T47D (cell line): ENCODE measurements at places on chromosomes 13 and 19.
A peak's percentile ranks its signal among the peaks of the same experiment; 100 is the strongest.

DNA sequence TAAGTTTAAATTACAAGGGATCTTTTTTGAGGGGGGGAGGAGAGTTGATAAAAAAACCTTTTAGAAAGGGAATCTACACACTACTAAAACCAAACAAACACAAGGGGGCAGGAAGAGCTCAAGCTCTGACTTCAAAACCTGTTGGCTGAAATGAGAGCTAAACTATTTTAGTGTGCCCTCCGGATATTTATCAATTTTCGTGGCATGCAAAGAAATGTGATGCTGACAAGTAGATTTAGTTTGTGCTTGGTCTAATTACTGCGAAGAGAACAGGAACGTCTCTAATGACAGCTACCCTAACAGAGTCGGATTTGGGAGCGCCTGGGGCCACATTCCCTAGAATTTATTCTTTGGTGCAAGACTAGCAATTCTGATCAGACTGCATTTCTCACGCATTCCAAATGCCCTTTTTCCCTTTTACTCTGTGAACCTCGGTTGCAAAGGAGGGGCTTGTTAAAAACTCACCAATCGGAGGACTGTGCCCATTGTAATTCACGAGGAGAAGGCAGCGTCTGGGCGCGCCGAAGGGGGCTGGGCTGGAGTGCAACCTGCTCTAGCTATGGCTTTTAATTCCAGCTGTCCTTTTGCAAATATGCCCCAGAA, 802 bp upstream of the FREM2 start:
- peak; percentile 27 for DNase-seq

GRCh38 chr13:110714797-110715394, 1.4 kb downstream of the ING1 start:
- DNase-seq: peak; percentile 54

GRCh38 chr13:97339019-97339987, 94.7 kb upstream of the RAP2A start:
- DNase-seq: no peak

GRCh38 chr13:112859817-112860190, 109.2 kb upstream of the MCF2L start:
- DNase-seq: no peak

DNA sequence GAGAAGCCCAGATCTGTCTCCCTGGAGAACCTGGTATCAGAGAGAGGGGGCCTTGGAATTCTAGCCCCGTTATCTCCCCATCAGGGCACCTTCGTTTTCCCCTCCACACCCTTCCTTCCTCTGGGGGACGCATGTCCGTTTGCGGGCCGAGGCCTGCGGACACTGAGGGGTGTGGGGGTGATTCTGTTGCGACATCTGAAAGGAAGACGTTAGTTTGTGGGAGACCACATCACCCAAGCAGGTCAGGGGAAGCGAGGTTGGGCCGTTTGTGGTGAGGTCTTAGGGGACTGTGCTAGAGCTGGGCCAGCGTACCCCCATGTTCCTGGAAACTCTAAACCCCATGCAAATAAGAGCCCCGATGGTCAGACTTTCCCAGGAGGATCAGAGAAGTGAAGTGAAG, 3.7 kb upstream of the HSH2D start:
- DNase-seq: no peak

DNA sequence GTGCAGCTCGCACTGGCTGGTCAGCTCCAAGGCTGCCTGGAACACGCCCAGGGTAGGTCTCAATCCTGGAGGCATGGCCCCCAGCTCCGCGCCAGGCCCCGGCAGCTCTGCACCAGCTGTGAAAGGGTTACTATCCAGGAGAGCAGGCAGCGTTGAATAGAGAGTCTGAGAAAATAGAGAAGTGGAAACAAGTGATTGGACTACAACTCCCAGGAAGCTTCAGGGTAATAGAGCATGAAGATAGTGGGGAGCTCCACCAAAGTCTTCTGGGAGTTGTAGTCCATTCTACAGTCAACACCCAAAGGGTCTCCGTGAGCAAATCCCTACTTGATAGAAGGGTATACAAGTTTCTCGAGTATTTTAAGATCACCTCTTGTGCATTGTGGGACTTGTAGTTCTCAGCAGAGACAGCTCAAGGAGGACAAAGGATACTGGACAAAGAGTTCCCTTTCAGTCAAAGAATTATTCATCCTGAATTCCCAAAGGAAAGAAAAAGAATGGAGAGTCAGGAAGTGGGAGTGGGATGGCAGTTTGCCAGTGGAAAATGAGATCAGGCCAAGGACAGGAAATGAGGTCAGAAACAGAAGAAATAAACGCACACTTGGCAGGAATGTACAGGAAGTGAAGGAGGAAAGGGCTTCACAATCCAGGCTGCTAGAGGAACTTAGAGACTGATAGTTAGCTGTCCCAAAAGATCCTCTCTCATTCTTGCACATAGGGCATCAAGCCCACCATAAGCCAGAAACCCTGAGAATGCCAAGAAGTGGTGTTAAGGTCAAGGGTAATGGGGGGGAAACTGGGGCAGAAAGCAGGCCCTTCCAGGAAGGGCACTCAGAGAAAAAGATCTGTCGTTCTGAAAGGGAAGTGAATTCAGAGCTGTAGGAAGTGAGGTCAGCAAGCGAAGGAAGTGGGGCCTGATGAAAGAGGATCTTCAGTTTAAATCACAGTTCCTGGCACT, 5.5 kb upstream of the MAMSTR start:
- DNase-seq: peak; percentile 63

DNA sequence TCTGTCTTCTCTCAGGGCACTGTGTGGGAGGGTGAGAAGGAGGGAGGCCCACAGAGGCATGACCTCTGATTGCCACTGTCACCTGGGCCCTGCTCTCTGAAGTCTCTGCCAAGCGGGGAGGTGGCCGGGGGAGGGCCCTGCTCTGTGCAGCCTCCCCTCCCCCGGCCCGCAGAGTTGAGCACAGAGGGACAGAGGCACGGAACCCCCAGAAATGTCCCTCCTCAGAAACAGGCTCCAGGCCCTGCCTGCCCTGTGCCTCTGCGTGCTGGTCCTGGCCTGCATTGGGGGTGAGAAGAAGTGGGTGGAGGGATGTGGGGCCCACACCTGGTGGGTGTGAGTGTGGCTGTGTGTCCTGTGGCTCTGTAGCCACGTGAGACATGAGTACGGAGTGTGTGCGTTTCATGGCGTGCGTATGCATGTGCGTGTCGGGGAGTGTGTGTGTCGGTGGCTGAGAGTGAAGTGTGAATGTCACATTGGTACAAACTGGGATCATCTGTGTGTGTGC, at the start of gene APOC4:
TSS of gene APOC4 (plus strand) at position 171 of the 505 bp plus-strand sequence. CDS start at position 212, 41 bp downstream.
- no peak for DNase-seq

GRCh38 chr19:1087813-1088415, 7.3 kb downstream of the POLR2E start:
- no peak for DNase-seq

- DNase-seq: no peak
These were observed 359.8 kb upstream of the HTR2A start for GRCh38 chr13:47256618-47257017.

- no peak for DNase-seq
These were observed 182.6 kb upstream of the IRS2 start for GRCh38 chr13:109968876-109969577.

- no peak for DNase-seq
These were observed 3.2 kb downstream of the SH3GL1 start for GRCh38 chr19:4396949-4397783.

GRCh38 chr19:17949956-17950309, 17.0 kb upstream of the KCNN1 start:
- no peak for DNase-seq

DNA sequence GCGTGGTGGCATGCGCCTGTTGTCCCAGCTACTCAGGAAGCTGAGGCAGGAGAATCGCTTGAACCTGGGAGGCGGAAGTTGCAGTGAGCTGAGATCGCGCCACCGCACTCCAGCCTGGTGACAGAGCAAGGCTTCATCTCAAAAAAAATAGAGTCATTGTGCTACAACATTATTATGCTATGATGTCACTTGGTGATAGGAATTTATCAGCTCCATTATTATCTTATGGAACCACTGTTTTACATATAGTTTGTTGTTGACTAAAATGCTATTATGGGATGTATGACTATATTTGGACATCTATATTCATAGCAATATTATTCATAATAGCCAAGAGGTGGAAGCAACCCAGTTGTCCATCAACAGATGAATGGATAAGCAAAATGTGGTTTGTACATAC, 26.4 kb upstream of the SLC7A1 start:
- DNase-seq: no peak

DNA sequence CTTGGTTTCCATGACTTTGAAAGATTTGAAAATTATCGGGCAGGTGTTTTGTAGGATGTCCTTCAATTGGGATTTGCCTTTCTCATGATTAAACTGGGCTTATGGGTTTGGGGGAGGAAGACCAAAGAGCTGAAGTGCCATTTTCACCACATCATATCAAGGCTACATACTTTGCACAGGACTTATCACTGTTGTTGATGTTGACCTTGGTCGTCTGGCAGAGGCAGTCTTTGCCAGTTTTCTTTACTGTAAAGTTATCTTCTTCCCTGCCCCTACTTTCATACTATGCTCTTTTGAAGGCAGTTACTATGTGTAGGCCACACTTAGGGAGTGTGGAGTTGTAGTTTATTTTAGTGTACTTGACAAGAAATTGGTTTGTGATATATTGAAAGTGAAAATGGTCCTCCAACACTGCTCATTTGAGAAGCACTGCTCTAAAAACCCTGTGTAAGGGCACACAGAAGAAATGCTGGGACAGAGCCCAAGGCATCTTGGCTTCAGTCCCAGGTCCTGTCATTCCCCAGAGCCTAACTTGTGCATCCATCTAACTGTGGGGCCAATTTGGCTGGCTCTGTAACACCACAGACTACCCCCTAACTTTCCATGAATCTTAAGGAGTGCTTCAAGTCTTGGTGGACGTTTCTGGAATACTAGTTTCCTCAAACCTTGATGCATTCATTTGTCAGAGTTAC, 384.9 kb downstream of the KCNRG start:
- DNase-seq: no peak

DNA sequence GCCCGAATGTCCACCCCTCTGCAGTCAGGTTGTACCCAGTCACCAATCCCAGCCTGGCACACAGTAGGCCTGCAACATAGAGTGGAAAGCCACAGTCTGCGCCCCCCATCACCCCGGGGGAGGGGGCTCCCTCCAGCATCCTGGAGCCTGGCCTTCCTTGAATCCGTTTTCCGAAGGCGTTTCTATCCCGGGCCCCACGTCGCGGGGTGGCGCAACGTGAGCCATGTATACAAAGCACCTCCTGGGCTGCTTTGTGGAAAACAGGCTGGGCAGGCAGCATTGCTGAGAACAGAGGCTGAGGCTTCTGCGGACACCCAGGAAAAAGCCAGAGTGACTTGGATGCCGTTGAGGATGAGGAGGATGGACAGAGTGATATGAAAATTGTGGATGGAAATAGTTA, 103.3 kb upstream of the USP29 start:
- no peak for DNase-seq

- no peak for DNase-seq
These were observed 198.4 kb downstream of the POU4F1 start for GRCh38 chr13:78404846-78405360.

GRCh38 chr13:42760951-42761350, 20.4 kb upstream of the FAM216B start:
- DNase-seq: no peak

GRCh38 chr19:10120538-10121189, 965 bp upstream of the EIF3G start:
- DNase-seq: no peak

DNA sequence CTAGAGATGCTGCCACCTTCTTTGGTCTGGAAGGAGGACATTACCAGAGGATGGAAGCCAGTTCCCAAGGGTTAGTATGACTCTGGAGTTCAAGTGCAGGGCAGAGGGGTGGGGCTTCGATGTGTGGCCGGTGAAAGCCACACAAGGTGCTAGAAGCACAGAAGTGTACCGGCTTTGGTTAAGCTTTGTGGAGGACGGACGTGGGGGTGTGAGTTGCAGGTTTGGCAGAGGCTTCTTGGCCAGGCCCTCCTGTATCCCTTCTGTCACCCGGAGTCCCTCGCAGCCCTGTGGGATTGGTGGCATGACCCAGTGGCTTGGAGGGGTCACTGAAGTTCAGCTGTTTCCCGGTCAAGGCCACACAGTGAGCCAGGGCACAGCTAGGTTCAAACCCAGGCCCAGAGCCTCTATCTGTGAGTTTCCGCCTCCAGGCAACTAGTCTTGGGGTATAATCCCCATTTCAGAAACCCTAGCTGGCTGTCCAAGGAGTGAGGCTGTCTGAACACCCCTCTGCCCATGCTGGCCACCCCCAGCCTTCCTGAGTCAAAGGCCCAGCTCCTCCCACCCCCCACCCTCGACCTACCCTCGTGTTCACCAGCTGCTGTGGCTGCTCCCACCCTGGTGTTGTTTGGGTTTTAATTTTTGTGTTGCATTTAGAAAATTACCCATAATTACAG, 4.6 kb upstream of the SSBP4 start:
- DNase-seq: peak; percentile 52

- no peak for DNase-seq
These were observed 1214.0 kb upstream of the PCDH20 start for GRCh38 chr13:62629618-62630017.

- no peak for DNase-seq
These were observed 24.0 kb downstream of the UTP14C start for GRCh38 chr13:52048516-52048915.

DNA sequence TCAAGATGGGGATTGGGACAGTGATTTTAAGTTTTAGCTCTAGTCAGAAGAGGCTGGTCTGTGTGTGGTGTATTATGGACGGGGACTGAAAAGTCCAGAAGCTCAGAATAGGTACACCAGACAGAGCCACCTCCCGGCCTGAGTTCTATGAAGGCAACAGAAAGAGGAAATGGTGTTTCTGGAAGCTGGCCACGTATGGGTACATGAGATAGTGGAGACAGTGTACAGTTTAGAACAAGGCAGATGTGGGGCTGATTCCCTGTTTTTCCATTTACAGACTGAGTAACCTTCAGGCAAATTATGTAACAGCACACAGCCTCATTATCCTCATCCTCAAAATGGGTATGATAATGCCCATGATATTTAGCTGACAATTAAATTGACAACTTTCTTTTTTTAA, 1.3 kb downstream of the ZNF175 start:
- no peak for DNase-seq

DNA sequence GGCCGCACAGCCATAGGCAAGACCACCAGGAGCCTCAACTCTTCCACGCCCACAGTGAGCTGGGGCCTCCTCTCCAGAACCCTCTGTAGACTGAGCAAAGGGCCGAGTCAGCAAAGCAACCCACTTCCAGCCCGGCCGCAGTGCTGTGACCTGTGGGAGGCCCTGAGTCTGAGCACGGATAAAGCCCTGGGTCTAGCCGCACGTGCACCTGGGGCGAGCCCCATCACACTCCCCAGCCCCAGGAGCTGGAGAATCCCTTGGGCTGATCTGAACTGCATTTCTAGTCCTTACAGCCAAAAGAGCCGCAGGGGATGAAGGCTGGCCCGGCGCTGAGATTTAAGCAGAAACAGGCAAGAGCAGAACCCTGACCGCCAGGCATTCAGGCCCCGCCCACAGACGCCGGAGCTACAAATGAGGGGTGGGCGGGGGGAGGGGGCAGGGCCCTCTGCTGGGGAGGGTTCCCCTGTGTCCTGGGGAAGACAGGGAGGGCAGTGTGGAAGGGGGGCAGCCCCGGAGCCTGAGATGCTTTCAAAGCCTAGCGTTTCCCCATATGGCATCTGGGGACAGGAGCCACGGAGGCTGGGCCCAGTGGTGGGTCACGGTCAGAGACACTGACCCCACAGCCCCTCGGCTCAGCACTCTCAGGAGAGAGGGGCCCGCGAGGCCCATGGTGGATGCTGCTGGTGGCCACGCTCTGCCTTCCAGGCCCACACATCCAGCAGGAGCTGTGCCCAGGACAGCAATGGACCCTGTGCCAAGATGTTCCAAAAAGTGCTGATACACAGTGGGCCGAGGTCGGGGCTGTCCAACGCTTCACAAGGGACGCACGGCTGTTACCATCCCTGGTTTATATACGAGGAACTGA, 4.9 kb downstream of the TMEM259 start:
- DNase-seq: no peak
